ENCODE measurements at places on chromosomes 7 and 10. TPM values are rescaled to one million over a fixed set of nuclear protein-coding genes. Genes with fewer than 3 reads are reported as not detected.

NPTX2 gene
- 2.5 TPM for total RNA-seq

CELF2 gene
- total RNA-seq, result 42.8 TPM

SPRN gene
- 0.82 TPM for total RNA-seq

CCDC172 gene
- not detected for total RNA-seq

Measured in fibroblast of the aortic adventitia (primary cell).